Upper lobe of right lung (tissue), 1 donor: ENCODE measurements at places on chromosomes 3 and 15. TPM values are rescaled to one million over a fixed set of nuclear protein-coding genes. Genes with fewer than 3 reads are reported as not detected.

DNA sequence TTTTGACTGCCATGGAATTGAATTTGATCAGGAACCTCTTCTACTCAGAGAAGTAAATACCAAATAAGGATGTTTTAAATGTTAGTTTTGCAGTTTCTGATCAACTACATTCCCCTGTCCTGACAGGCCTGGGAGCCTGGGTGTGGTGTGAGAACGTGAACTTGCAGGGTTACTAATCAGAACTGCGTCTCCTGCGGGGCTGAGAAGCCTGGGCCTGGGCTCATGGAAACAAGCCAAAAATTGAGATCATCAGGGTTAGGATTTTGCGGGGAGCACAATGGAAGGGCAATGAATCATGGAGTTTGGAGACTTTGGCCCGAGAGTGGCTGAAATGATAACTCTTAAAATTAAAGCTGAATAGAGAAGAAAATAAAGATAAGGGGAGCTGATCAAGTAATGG lies 47.8 kb upstream of the C3orf70 start:
- H3K27ac ChIP-seq: no peak overlapping the region
- no peaks in the 10 kb centered on the region for H3K27me3 ChIP-seq
- H3K36me3 ChIP-seq: peaks cover 6% of the 10 kb centered on the region
- no peak for DNase-seq
- no peaks in the 10 kb centered on the region for H3K4me1 ChIP-seq

- DNase-seq: no peak
- no peaks in the 10 kb centered on the region for H3K4me1 ChIP-seq
- no peak overlapping the region for H3K4me3 ChIP-seq
- H3K36me3 ChIP-seq: no peaks in the 10 kb centered on the region
Observed at GRCh38 chr3:12978682-12979081, 94.5 kb downstream of the IQSEC1 start.

DNA sequence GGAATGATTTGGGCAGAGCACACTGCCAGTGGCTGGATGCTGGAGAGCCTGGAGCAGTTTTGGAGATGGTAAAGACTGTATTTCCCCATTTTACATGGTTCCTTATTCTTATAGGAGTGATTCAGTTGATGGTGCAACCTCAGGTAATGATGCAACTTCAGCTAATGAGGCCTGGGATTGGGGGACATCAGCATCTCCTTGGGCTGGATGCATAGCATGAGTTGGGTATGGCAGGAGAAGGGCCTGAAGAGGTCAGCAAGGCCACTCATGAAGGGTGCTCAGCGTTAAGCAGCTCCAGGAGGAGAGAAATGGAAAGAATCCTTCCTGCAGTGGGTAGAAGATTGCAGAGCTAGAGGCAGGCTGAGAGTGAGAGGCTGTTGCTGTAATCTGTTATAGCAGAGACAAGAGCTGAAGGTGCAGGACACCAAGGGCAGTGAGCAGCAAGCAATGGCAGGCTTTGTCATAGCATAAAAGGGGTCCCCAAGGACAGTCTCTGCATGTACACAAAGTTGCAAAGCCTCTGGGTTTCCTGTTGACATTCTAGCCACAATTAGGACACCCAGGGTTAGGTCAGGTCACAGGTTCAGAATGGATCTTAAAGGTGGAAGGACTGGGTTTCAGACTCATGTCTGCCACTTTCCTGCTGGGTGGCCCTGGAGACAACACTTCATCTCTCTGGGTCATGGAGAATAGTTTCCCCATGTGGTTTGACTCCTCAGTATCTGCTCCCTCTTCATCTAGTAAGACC lies 29.5 kb upstream of the SNRK start:
- H3K36me3 ChIP-seq: no peaks in the 10 kb centered on the region
- no peak overlapping the region for H3K27ac ChIP-seq
- no peak for DNase-seq

- H3K4me3 ChIP-seq: no peak overlapping the region
- H3K36me3 ChIP-seq: no peaks in the 10 kb centered on the region
- H3K27me3 ChIP-seq: no peaks in the 10 kb centered on the region
- H3K4me1 ChIP-seq: no peaks in the 10 kb centered on the region
- peak overlapping the region; percentile 55 for H3K27ac ChIP-seq
- no peak for DNase-seq
Observed at GRCh38 chr15:77002436-77002835, 7.5 kb downstream of the PSTPIP1 start.

- no peak overlapping the region for H3K4me3 ChIP-seq
- H3K27me3 ChIP-seq: no peaks in the 10 kb centered on the region
- no peak overlapping the region for H3K27ac ChIP-seq
Observed at GRCh38 chr15:43281926-43282602, 15.3 kb upstream of the TGM5 start.

GRCh38 chr3:163983940-163984339 lies 1094.4 kb downstream of the SI start:
- H3K27me3 ChIP-seq: no peaks in the 10 kb centered on the region
- H3K36me3 ChIP-seq: no peaks in the 10 kb centered on the region
- H3K27ac ChIP-seq: no peak overlapping the region
- H3K4me1 ChIP-seq: no peaks in the 10 kb centered on the region
- H3K4me3 ChIP-seq: no peak overlapping the region
- no peak for DNase-seq

- H3K4me3 ChIP-seq: no peak overlapping the region
- no peaks in the 10 kb centered on the region for H3K4me1 ChIP-seq
- H3K36me3 ChIP-seq: no peaks in the 10 kb centered on the region
- no peaks in the 10 kb centered on the region for H3K27me3 ChIP-seq
Observed at GRCh38 chr3:120875989-120876388, 32.0 kb upstream of the STXBP5L start.

DNA sequence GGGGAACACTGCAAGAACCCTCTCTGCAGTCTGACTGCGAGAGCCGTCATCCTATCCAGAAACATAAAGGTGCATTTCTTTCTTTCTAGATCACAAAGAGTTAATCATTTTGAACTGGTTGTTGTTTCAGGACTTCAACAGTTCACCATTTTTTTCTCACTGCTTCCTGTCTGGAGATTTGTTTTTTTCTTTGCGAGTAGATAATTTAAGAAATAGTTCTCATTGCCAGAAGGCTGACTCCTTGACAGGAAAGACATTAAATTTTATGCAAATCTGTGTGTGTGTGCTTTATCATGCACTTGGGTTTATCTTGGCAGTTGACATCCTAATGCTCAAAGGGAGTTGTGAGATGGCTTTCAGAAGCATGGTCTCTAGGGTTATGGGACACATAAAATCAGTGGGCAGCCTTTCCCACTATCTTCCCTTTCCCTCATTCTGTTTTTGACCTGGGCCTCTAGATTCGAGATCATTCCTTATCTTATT lies 123.5 kb upstream of the TBL1XR1 start:
- no peaks in the 10 kb centered on the region for H3K27me3 ChIP-seq
- DNase-seq: no peak
- H3K36me3 ChIP-seq: no peaks in the 10 kb centered on the region
- no peak overlapping the region for H3K27ac ChIP-seq

- no peaks in the 10 kb centered on the region for H3K27me3 ChIP-seq
- H3K4me3 ChIP-seq: no peak overlapping the region
- no peak for DNase-seq
- H3K4me1 ChIP-seq: no peaks in the 10 kb centered on the region
- H3K27ac ChIP-seq: peak overlapping the region; percentile 17
Observed at GRCh38 chr15:40550341-40551037, 14.4 kb downstream of the CCDC32 start.

DNA sequence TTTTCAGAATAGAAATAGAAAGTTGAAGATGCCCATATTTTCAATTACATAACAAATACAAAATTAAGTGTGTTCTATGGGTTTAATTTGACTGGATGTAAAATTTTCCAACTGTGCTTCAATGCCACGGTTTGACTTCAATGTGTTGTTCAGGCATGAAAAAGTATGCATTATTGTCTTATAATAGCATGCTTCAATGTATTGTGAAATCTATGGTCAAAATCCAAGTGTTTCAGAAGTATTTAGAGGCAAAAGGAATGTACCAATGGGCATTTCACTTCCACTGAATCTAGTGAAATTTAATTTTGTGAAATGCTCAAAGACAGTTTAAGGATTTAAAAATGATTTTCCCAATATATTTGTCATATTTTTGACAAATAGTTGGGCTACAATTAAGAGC lies 16.0 kb downstream of the NEK10 start:
- DNase-seq: no peak
- H3K4me1 ChIP-seq: no peaks in the 10 kb centered on the region
- no peaks in the 10 kb centered on the region for H3K36me3 ChIP-seq
- H3K27me3 ChIP-seq: no peaks in the 10 kb centered on the region
- no peak overlapping the region for H3K4me3 ChIP-seq

DNA sequence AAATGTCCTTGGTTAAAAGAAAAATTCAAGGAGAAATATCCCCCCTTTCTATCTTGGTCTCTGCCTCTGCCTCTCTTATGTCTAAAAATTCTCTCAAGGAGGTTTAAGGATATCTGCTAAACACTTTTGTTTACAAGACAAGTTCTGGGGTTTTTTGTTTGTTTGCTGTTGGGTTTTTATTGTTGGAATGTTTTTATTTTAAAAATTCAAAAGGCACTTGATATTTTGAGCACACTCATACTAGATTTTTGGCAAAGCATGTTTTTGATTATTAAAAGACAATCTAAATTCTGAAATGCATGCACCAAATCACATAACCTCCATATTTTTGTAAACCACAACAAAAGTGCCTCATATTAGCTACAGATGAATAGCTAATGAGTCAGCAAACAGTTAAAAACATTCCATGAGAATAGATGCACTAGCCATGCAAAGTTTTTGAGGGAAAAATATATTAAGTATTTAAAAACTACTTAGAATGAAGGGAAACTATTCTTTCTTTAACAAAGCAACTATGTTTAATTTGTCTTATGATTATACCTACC lies 84.6 kb downstream of the ZBTB20 start:
- DNase-seq: no peak
- no peaks in the 10 kb centered on the region for H3K27me3 ChIP-seq
- no peaks in the 10 kb centered on the region for H3K4me1 ChIP-seq

DNA sequence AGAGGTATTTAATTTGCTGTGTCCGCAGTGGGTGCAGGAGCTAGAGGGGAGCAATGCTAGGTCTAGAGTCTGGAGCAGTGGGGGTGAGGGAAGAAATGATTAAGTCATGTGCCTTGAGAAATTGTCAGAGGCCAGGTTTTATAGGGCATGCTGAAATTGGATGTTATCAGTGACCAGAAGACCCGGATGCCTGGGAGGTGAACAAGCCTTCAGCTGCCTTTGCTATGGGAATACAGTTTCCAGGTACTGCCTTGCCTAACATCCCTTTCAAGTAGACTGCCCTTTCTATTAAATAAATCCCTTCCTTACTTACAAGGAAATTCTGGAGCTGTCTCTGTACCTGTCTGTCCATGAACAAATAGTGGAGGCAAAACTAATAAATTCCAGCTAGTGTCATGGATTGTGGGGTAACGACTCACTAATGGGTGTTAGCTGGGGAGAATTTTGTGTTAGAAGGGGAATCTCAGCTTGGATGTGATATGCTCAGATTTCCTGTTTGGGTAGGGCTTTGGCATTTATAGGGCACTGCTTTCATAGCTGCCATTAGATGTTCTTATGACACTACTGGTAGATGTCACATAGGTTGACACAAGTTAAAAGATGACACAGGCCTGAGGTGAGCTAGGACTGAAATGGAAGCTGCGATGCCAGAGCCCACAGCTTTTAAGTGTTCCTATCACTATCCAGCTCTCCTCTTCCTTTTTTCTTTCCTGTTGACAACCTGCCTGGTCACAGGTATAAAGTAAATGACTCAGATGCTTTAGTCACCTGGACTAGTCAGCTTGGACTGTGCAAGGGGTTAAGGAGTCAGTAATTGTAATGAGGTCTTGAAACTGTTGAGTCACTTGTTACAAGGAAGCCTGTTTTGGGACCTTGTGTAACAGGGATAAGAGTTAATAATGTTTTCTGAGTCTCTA lies 21.3 kb downstream of the CHD2 start:
- peaks cover 24% of the 10 kb centered on the region for H3K36me3 ChIP-seq
- H3K27me3 ChIP-seq: no peaks in the 10 kb centered on the region
- H3K4me3 ChIP-seq: no peak overlapping the region
- DNase-seq: no peak
- peak overlapping the region; percentile 63 for H3K27ac ChIP-seq

DNA sequence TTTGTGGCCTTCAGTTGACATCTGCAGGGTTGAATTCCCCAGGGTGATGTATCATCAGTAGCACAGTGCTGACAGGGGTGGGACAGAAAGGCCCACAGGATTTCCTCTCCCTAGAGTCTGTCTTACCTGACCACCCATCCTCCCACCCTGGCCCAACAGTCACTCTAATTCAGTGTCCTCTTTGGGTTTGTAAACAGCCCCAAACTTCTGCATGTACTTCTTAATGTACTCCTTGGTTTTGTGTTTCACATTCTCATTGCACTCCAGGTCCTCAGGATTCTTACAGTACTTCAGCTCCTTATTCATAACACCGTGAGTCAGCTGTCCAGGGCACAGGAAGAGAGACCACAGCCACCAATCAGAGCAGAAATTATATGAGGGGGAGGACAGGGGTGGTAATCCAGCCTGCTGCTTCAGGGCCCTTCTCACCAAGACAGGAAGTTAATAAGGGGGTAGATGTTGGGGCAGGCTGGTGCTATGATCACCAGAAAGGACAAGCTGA lies 37.5 kb downstream of the NBEAL2 start:
- H3K27me3 ChIP-seq: no peaks in the 10 kb centered on the region
- H3K4me3 ChIP-seq: no peak overlapping the region
- peaks cover 27% of the 10 kb centered on the region for H3K4me1 ChIP-seq
- no peak for DNase-seq
- H3K36me3 ChIP-seq: peaks cover 34% of the 10 kb centered on the region

DNA sequence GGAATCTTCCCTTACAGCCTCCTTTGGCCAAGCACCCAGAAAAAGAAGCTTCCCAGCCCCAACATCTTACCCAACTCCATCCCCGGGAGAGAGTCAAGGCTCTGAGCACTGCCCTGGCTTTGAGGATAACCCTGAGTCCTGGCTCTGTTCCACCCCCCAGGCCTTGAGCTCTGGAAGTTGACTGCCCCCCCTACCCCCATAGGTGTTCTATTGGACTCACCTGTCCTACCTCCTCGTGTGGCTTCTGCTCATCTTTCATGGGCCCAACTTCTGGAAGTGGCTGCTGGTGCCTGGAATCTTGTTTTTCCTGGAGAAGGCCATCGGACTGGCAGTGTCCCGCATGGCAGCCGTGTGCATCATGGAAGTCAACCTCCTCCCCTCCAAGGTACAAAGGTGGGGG lies 22.3 kb downstream of the NOX5 start:
- H3K4me3 ChIP-seq: no peak overlapping the region
- no peaks in the 10 kb centered on the region for H3K4me1 ChIP-seq
- H3K27me3 ChIP-seq: peaks cover 11% of the 10 kb centered on the region
- DNase-seq: no peak

The NLGN1 gene
- 3.3 TPM for total RNA-seq

The CFAP100 gene
- total RNA-seq: not detected

The SNUPN gene
- 23.5 TPM for total RNA-seq

The VGLL3 gene
- total RNA-seq: 61.5 TPM

The OIP5 gene
- 0.55 TPM for total RNA-seq

The MLF1 gene
- 7.1 TPM for total RNA-seq

The PPP2R3A gene
- 7.4 TPM for total RNA-seq

The CHMP2B gene
- total RNA-seq: 39.2 TPM

The ACP3 gene
- 11.5 TPM for total RNA-seq

The OSBPL10 gene
- total RNA-seq: 30.8 TPM

The KLHL40 gene
- not detected for total RNA-seq

The GPR149 gene
- not detected for total RNA-seq
